ENCODE measurements at places on chromosomes 3 and 15. TPM values are rescaled to one million over a fixed set of nuclear protein-coding genes. Genes with fewer than 3 reads are reported as not detected.

- DNase-seq: no peak
Observed at GRCh38 chr3:143224716-143225115, 105.1 kb downstream of the CHST2 start.

GRCh38 chr3:43627360-43627759, 5.5 kb upstream of the ANO10 start:
- DNase-seq: no peak

GRCh38 chr3:194386648-194387047, 12.4 kb downstream of the GP5 start:
- no peak for DNase-seq

COX5A gene
- 257 TPM for total RNA-seq

DNA sequence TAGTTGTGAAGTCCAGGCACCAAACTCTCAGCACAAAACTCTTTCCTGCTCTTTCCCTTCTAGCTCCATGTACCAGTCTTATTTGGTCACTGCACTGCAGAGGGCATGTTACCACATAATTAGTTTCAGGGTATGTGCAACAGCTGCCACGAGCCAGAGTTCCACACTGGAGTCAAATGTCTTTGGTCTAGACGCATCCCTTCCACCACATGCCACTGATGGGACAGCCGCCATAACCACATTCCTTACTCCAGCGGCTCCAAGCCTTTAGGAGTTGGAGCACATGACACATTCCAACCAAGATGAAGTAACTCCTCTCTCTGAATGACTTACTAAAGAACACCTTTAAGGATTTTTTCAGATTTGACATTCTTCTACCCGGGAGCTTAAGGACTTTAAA, 153.4 kb downstream of the ERC2 start:
- DNase-seq: no peak

GRCh38 chr3:72690629-72691028, 157.6 kb downstream of the SHQ1 start:
- no peak for DNase-seq

AMIGO3 gene
- not detected for total RNA-seq

GRCh38 chr3:138440121-138440521, 5.7 kb downstream of the ESYT3 start:
- DNase-seq: no peak

DNA sequence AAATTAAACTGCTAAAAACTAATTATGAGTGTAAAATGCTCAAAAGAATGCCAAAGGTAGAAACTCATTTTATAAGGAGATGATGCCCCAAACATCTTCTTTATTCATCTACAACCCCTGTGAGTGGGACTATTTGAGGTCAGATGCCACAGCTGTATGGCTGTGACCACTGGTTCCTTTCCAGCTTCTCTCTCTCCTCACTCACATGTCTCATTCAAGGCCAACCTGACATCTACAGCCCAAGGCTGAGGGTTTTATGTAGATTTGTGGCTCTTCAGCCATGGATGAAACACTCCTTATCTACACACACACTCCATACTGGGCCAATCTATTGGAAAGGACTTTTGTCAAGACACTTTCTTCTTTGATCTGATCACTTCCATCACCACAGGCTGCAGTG, 231.3 kb downstream of the KCNMB2 start:
- no peak for DNase-seq

- DNase-seq: no peak
Observed at GRCh38 chr3:178810181-178810580, 261.4 kb downstream of the ZMAT3 start.

GPR87 gene
- 2.2 TPM for total RNA-seq

DNA sequence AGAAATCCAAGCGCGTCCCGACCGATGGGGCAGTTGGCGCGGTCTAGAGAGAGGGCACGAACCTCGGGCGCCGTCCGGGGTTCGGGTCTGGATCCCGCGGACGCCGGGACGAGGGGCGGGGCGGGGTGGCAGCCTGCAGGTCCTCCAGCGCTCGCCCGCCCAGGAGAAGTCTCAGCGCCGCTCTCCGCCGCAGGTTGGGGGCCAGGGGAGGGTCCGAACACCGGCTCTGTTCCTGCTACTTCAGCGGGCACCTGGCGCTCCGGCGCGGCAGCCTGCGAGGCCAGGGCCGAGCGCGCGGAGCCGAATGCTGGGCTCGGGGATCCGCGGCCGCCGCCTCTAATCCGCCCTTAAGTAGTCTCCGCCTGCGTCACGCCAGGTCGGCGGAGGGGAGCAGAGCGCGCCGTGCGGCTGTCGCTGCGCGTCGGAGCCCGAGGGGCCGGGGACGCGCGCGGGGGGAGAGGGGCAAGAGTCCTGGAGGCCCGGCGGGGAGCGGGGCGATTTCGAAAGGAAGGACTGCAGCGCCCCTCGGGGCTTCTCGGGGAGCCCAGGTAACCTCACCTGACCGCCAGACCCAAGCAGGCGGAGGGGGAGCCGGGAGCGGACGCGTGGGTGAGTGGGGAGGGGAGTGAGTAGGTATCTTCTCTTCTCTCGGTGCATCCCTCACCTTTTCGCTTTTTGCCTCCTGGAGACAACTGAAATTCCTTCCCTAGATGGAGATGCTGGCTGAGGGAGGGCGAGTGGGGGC, at the start of gene GJD2:
GJD2 (minus strand) TSS at position 325 of the 745 bp plus-strand sequence. CDS start 510 bp downstream, outside the sequence.
- DNase-seq: no peak

GRCh38 chr3:65927576-65927975, 111.1 kb downstream of the MAGI1 start:
- DNase-seq: no peak

MOBP gene
- not detected for total RNA-seq

CDHR4 gene
- total RNA-seq: not detected

GRCh38 chr3:50185230-50185629, 6.2 kb upstream of the GNAT1 start:
- DNase-seq: no peak

Data from activated T-cell treated with anti-CD3 and anti-CD28 coated beads, Interleukin-2, amount 50 U/mL, for 4 hours (primary cell).